ENCODE measurements at places on chromosomes 7 and 10.

- no peak for DNase-seq
These were observed 878.9 kb downstream of the TYW1 start for GRCh38 chr7:67875558-67875957.

- no peak for DNase-seq
These were observed 81.9 kb downstream of the EGFR start for GRCh38 chr7:55100544-55101327.

DNA sequence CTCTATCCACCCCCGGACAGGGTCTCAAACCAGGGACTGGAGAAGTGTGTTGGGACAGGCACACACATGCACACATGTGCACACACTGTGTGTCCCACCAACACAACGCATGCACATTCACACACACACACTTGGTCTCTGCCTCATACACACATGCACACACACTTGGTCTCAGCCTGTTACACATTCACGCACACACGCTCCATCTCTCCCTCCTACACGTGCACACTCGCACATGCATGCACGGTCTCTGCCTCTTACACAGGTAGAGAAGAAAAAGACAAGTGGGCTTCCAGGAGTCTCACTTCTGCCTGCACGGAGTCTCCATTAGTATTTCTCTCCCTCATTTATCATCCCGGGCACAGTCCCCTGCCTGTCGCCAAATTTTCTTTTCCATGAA lies 171.2 kb downstream of the EBF3 start:
- no peak for DNase-seq

DNA sequence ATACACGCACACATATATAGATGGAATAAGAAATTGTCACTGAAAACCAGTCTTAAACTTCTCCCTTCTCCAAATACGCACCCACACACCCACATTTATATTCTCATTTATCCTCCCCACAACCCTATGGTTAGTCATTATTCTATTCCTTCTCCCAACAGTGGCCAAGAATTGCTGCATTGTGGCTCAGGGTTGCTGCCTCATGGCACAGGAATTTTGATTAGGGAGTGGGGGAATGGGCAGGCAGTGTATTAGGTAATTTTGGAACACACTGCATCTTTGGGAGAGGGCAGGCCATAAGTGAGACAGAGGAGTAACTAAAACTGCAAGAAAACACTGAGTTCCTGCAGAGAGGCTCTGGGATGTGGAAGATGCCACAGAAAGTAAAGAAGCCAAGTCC lies 35.7 kb downstream of the NAPEPLD start:
- peak; percentile 97 for DNase-seq

DNA sequence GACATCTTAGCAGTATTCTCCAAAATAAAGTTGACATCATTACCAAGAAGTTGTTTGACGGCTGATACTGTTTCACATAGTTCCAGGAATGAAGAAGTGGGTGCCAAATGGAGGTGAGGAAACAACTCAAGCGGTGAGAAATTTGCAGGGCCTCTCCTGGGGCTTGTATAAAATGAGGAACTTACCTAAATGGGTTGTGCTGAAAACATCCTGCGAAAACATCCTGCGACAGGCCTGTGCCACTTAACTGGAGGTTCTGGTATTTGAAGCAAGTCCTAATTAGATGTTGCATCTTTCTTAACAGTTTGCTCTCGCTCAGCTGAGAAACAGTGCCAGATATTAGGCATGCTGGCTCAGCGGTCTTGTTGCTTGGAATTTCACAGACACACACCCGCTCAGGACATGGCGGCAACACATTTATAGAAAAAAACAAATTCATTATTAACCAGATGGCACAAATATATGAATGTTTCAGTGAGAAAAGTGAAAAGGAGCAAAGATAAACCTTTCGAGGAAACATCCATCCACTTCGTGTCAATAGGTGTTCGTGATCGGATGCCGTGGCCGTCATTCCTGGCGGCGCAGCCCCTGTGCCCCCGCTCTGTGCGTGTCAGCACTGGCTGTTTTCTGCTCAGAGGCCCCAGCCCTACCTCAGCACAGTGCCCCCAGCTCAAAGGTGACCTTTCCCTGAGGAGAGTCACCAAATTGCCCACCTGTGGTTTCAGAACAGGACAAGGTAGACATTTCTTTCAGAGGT lies 48.1 kb downstream of the CDC123 start:
- DNase-seq, result no peak

GRCh38 chr10:13732465-13732881 lies 145.7 kb downstream of the PRPF18 start:
- DNase-seq, result no peak

DNA sequence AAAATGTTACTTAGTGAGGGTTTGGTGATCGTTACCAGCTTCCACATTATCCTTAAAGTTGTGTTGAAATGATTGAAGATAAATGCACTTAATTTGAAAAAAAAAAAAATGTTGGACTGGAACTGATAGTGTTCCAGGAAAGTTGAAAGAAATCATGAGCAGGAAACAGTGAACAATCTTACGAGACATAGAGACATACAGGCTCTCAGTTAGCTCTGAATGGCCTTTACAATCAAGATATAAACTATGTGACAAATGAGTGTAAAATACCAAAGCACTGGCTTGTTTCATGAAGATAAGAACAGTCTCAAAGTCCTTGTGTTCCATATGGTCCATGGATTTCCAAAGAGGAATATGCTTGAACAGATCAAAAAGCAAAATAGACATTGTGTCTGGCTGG lies 430.1 kb upstream of the ETV1 start:
- no peak for DNase-seq

- DNase-seq, result no peak
These were observed 29.6 kb upstream of the ABCB4 start for GRCh38 chr7:87505122-87505521.

DNA sequence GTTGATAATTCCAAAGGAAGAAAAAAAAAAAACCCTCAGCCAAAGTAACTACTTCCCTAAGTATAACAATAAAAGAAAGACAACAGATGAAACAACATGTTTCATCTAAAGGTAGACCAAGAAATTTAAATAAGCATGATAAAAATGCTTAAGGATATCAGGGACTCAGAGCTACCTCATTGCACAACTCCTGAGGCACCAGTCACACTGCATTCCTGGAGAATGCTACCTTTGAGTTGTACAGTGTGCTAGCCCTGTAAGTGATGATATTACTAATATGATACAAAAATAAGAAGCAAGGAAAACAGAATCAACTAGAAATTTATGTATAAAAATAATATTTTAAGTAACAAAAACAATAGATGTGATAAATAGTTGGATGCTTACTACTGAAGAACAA lies 29.5 kb upstream of the C7orf33 start:
- no peak for DNase-seq

GRCh38 chr7:67705850-67706249 lies 709.2 kb downstream of the TYW1 start:
- DNase-seq, result no peak

DNA sequence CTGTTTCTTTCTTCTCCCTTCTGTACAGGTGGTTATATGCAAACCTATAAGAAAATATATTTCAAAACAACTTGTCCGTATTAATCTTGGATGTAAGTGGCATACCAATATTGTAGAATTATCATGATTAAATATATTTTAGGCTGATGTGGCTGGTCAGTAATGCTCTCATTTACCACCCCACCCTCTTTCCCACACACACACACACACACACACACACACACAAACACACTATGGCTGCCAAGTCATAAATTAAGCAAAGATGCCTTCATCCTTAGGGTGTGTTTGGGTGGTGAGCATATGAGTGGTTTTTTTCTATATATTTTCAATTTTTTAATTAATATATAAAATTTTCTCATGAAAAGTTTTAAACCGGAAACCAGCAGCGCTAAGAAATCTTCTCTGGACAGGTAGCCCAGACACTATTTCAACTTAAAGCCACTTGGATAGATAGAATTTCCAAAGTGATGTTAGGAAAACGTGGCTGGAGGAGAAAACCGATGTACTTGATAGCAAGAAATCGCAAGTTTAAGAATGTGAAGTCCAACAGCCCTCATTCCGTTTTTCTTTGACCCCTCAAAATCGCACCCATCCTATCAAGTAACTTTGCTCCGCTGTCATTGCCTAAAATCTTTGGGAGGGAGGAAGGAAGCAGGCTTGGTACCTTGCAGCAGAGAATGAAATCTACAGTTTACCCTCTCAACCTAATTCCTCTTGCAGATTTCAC lies 171.7 kb downstream of the FAM107B start:
- DNase-seq, result no peak

GRCh38 chr10:132735341-132735775 lies 50.6 kb downstream of the NKX6-2 start:
- no peak for DNase-seq

Measured in astrocyte of the hippocampus (primary cell).